ENCODE measurements at places on chromosomes 4 and X. TPM values are rescaled to one million over a fixed set of nuclear protein-coding genes. Genes with fewer than 3 reads are reported as not detected.

The ETNPPL gene
- total RNA-seq, result not detected

DNA sequence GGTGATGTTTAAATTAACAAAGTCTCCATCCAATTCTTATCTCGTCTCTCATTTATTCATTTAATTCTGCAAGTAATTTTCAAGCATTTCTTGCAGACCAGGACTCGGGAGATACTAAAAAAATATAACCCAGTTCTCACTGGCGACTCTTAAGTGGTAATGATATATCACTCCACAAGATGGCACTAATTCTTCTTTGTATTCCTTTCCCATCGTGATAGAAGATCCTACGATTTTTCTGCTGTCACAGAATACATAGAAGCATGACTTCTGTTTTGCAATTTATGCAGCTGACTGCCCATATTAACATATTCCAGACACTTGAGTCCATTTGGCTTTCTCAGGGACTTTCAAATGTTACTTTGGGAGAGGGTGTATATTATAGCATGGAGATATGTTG, 64.0 kb upstream of the FGF13 start:
- DNase-seq, result no peak

The GAGE12C gene
- not detected for total RNA-seq

- DNase-seq, result no peak
Observed at GRCh38 chr4:101756181-101756580, 34.3 kb upstream of the BANK1 start.

DNA sequence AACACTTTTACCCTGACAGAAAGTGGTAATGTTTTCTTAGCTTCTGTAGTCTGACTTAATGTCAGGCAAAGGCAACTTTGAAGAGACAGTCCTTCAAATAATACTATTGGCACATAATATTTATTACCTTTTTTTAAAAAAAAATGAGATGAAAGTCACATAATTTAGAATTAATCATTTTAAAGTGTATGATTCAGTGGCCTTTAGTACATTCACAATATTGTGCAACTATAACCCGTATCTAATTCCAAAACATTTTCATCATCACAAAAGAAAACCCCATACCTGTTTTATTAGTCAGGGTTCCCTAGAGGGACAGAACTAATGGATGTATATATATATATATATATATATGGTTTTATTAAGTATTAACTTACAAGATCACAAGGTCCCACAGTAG, 94.8 kb upstream of the TEX13A start:
- DNase-seq, result no peak

DNA sequence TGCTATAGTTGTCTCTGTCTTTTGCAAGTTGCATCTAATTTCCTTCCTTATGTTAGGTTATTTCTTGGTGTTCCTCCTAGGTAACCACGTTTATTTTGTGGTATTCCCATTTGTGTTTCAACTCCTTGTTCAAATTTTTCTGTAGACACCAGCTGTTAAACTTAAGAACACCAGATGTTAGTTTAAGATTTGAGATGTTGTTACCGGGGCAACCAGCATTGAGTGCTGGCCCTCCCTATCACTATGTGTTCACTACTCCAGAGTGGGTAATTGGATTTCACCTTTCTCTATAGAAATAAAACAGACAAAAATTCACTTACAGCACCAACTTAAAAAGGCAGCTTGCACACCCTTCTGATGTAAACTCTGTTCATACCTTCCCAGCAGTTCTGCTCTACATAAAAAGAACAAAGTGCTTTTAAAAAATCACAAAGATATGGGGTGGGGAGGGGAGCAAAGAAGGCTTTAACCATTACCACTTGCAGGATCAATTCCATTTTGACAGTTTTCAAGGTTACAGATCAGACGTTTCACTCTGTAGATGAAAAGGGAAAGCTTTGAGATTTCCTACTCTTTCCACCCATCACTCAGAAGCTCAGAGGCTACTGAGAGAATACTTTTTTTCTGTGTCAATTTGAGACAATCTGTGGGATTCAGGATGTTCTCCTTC, 82.9 kb downstream of the DKK2 start:
- no peak for DNase-seq

The KDR gene
- total RNA-seq, result 218 TPM

The EVC gene
- 48.3 TPM for total RNA-seq

The PABPC1L2B gene
- total RNA-seq, result 0.28 TPM

DNA sequence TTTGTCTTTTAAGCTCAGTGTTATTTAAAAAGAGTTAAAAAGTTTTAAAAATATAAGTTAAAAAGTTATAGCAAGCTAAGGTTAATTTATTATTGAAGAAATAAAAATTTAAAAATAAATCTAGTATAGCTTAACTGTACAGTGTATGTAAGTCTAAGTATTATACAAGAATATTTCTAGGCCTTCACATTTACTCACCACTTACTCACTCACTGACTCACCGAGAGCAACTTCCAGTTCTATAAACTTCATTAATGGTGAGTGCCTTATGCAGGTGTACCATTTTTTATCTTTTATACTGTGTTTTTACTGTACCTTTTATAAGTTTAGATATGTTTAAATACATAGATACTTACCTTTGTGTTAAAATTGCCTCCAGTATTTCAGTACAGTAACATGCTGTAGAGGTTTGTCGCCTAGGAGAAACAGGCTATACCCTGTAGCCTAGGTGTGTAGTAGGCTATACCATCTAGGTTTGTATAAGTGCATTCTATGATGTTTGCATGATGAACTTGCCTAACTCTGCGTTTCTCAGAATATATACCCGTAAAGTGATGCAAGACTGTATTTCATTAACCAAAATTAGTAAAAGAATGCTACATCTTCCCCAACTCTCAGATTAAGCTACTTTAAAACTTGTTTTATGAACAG, 202.9 kb downstream of the CFAP299 start:
- no peak for DNase-seq

The FRAS1 gene
- total RNA-seq, result 4.2 TPM

GRCh38 chr4:40265910-40266274, 69.1 kb downstream of the RHOH start:
- DNase-seq, result no peak

The ADRA2C gene
- total RNA-seq, result 13.1 TPM
